ENCODE measurements at places on chromosomes 4 and X. TPM values are rescaled to one million over a fixed set of nuclear protein-coding genes. Genes with fewer than 3 reads are reported as not detected.

DNA sequence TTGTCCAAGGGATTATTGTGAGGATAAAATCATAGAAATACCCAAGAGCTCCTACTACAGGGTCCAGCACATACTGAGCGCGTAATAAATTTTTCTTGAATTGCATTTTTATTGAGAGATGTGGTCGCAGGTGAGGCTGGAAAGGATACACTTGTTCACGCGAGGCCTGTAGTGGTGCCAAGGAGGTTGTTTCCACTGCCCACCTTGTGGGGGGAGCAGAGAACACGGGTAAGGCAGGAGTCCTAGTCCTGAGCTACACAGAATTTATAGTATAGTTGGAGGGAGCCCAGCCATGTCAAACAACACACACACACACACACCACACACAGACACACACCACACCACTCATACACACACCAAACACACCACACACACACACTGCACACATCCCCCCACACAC is 31.8 kb upstream of the CYP4V2 start:
- no peak for DNase-seq

GRCh38 chr4:53688186-53688790 is 97.0 kb upstream of the LNX1 start:
- DNase-seq, result peak; percentile 99

GRCh38 chr4:22356987-22357596 is 158.8 kb downstream of the ADGRA3 start:
- DNase-seq, result peak; percentile 40

DNA sequence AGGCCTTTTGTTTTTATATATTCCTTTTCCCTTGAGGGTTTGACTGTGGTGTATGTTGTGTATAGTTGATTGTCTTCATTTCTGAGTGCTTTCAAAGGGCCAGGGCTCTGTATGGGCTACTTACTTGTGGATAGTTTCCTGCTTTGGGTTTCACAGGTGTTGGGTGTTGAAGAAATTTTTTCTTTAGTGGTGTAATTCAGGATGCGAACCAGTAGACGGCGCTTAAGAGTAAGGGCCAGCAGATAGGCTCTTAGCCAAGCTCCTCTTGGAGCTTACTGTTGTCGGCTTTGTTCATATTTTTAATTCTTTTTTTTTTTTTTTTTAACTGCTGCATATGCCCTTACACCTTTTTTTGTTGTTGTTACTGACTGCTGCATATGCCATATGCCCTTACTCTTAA is 276.3 kb upstream of the GALNT7 start:
- peak; percentile 28 for DNase-seq

- DNase-seq, result peak; percentile 26
Measured at GRCh38 chr4:48602763-48603162, 112.7 kb downstream of the ZAR1 start.

DNA sequence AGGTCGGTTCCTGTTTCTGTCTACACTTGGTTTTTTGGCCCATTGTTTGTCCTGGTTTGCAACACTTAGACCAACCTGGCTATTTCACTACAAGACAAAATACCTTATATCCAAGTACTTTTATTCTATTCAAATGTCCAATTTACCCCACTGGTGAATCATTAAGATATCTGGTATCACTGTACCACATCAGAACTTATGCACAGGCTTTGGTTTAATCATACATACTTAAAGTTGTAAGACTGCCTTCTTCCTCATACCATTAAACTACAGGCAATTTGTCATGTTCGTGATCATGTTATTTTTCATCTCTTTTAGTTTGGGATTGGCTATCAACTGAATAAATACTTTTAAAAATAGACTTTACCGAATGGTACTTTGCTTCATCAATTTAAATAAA is 53.0 kb upstream of the ATOH1 start:
- DNase-seq, result no peak

DNA sequence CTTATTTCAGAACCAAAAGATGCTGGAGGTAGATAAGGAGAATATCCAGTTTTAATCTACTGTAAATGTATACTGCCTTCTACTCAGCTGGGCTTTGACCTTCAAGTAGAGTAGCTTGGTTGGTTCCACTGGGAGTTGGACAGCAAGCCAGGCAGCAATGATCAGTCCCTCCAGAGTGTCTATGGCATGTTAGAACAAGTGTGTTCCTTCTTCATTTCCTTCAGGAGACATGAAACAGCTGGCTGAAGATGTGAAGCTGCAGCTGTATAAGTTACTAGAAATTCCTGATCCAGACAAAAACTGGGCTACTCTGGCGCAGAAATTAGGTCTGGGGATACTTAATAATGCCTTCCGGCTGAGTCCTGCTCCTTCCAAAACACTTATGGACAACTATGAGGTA is 111.1 kb downstream of the NFKB1 start:
- DNase-seq, result no peak

DNA sequence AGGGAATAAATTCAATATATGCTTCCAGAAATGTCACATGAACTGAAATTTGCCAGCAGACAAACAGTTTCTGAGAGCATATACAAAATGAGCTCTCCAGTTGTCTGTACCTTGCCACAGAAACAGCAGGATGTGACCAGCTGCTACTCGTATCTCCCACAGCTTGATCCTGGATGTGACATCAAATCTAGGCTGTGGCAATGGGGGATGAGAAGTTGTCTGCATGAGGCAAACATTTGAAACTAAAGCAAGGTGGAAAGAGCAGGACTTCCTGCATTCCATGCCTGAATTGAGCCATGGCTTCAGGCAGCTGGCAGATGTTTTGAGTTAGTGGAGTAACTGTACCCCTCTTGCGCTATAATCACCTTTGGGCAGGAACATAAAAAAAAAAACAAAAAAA is 1724.0 kb downstream of the RPA4 start:
- DNase-seq, result no peak

- DNase-seq, result no peak
Measured at GRCh38 chr4:186016796-186017195, 52.2 kb upstream of the TLR3 start.

- no peak for DNase-seq
Measured at GRCh38 chrX:101217689-101218088, 1.9 kb upstream of the DRP2 start.

GRCh38 chr4:138252551-138252950 is 10.4 kb upstream of the SLC7A11 start:
- no peak for DNase-seq

GRCh38 chrX:118974908-118975671 is 672 bp downstream of the LONRF3 start:
- DNase-seq, result no peak

- peak; percentile 61 for DNase-seq
Measured at GRCh38 chrX:138885886-138886285, 174.4 kb upstream of the FGF13 start.

DNA sequence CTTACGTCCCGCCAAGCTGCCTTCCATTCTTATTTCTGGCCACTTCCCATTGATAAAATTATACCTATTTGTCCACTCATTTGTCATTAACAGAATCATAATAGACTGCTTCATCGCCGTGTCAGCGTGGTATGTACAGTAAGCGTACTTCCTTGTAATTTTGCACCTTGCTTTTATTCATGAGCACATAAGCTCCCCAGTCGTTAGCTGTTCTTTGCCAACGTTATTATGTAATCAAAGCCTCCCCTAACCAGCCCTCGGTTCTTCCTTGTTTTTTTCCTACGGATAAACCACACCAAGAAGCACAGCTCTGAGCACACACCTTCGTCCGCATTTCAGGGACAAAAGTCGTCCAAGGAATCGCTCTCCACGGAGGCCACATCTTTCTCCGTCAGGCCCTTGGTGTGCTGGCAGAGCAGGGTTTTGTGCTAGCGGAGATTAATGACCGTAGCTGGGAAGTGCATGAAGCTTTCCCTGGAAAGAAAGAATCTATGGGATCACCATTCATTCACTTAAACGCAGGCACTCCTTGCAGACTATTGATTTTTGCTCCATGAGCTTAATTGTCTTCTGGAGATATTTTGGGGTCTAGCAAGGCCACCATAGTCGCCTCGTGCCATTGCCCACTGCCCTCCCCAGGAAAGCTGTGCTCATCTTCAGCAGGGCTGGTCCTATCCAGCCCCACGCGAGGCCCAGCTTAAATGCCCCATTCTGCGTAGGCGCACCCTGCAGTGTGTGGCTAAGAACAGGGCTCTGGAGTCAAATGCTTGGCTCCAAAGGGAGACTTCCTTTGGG is 200.9 kb upstream of the PSAPL1 start:
- DNase-seq, result no peak

- DNase-seq, result no peak
Measured at GRCh38 chrX:3690140-3690539, 23.3 kb downstream of the PRKX start.

DNA sequence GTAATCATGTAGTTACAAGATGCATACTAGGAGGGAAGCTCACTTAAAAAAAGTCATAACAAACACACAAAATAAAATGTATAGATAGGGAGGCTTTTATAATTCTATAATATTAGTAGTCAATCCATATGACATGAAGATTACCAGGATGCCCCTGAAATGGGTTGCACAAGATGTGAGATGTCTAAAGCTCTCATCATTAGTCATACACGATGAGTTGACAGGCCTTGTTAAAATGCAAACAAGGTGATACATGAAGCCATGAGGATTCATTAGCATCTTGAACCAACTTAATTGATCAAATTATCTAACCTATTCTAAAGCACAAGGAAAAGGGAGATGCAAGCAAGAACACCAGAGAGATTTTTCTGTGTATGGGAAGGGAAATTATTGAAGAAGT is 470.2 kb downstream of the IQCM start:
- peak; percentile 44 for DNase-seq

DNA sequence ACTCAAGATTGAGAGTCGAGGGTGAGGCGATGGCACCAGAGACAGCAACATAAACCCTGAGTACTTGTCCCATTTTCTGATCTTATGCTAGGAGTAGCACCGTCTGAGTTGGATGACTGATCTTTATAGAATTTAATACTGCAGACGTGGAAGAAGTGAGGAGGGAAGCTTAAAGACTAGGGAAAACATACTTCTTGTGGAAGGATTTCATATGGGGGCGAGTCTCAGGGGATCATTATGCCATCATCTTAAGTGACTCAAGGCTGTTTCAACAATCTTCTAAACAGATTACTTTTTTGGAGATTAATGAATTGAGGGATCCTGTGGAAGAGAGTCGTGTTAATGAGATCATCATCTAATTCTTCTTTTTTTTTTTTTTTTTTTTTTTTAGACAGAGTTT is 17.2 kb upstream of the FAT1 start:
- peak; percentile 42 for DNase-seq

GRCh38 chr4:85787133-85787532 is 312.2 kb downstream of the ARHGAP24 start:
- peak; percentile 95 for DNase-seq

DNA sequence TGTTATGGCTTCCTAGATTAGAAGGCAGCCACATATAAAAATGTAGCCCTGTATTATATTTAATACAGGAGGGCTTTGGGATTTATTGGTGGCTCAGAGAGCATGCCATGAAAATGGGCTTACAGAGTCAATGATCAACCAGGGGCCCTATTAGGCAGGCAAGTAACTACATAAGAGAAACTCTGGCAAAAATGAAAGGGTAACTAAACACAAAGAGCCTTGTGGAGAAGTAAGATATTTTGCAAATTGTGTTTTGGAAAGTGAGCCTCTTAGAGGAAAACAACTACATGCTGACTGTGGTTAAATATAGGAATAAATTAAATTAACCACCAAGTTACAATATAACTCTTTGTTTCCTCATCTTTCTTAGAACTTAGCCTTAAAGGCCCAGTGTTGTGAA is 5.5 kb downstream of the SAT1 start:
- no peak for DNase-seq

DNA sequence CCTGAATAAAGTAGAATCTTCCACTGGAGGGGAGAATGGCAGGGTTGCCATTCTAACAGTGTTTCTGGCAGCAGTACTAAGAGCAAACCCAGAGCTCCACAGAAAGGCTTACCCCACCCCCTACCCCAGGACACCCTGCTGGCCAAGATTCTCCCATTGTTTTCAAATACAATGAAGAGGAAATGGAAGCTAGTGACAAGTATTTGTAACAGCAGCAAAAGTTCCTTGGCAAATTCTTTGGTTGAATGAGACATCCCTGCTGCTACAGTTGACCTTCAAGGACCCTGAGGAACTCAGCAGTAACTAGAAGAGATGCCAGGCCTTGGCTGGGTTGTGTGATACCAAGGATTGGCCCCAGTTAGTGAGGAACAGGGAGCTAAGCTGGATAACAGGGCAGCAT is 124.2 kb upstream of the DGKK start:
- no peak for DNase-seq

GRCh38 chrX:17187136-17187756 is 187.8 kb upstream of the NHS start:
- no peak for DNase-seq

GRCh38 chr4:105145156-105145902 is 1.3 kb upstream of the TET2 start:
- peak; percentile 38 for DNase-seq

- no peak for DNase-seq
Measured at GRCh38 chrX:70470850-70471289, 26.2 kb downstream of the DLG3 start.

GRCh38 chrX:41634284-41634683 is 54.5 kb upstream of the GPR34 start:
- DNase-seq, result peak; percentile 70

GRCh38 chr4:24380957-24381665 is 203.2 kb downstream of the DHX15 start:
- no peak for DNase-seq

DNA sequence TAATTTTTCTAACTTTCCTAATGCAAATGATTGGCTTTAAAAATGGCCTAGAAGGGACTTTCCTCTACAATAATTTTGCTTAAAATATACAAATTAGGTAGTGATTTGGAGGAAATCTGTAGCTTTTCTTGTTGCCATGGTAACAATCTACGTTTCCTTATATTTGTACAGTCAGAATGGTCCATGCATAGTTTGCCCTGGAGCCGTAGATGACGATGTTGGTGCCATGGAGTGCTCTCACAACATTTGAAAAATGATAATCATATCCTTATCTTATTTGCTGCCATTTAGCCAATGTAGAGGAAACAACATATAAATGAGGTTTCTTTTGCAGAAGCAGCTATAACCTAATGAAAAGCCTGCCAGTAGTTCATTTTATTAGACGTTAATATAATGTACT is 89.0 kb upstream of the NMU start:
- no peak for DNase-seq

DNA sequence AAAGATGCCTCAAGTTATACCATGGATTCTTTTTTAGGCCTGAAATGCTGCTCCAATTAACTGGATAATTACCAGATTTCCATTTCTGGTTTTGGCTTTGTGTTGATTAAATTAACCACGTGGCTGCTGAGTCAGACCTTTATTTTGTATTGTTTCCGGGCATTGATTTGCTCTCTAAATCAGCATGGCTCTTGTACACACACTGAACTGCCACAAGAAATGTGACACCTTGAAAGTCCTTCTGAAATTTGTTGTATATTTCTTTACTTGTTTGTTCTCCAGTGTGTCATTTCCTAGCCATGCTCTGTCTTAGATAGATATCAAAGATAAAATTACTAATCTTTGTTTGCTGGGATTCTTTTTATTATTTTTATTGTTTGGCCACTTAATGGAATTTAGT is 11.7 kb downstream of the MTTP start:
- DNase-seq, result no peak

GRCh38 chr4:67403342-67403741 is 142.0 kb downstream of the CENPC start:
- DNase-seq, result no peak

Gene ATXN3L
- total RNA-seq, result not detected

Gene AMBN
- total RNA-seq, result not detected

Gene RTL5
- 1.3 TPM for total RNA-seq

Gene CT55
- total RNA-seq, result not detected

Gene ATP8A1
- 0.06 TPM for total RNA-seq

Gene KCNIP4
- not detected for total RNA-seq

Gene SPATA4
- total RNA-seq, result not detected

Gene OPRPN
- total RNA-seq, result not detected

Gene PAGE2B
- total RNA-seq, result not detected

Gene POF1B
- total RNA-seq, result not detected

Gene CSAG1
- not detected for total RNA-seq

Gene RENBP
- total RNA-seq, result 0.40 TPM
